ENCODE measurements at places on chromosomes 16 and 17.
A peak's percentile ranks its signal among the peaks of the same experiment; 100 is the strongest.

DNA sequence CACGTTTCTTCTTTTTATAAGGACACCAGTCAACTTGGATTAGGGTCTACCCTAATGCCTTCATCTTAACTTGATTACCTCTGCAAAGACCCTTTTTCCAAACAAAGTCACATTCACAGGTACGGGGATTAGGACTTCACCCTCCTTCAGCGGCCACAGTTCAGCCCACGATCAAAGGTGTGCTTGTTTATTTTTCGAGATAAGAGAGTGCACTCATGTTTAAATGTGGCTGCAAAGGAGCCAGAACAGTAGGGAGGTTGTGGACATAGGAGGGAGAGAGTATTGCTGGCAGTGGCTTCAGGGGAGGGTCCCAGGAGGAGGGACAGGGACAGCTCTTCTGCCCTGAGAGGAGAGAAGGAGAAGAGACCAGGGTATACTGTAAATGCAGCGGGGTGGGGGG is 46.7 kb downstream of the MGAT5B start:
- ATAC-seq, result no peak

GRCh38 chr16:87345726-87346424 is 28.7 kb upstream of the C16orf95 start:
- no peak for ATAC-seq

DNA sequence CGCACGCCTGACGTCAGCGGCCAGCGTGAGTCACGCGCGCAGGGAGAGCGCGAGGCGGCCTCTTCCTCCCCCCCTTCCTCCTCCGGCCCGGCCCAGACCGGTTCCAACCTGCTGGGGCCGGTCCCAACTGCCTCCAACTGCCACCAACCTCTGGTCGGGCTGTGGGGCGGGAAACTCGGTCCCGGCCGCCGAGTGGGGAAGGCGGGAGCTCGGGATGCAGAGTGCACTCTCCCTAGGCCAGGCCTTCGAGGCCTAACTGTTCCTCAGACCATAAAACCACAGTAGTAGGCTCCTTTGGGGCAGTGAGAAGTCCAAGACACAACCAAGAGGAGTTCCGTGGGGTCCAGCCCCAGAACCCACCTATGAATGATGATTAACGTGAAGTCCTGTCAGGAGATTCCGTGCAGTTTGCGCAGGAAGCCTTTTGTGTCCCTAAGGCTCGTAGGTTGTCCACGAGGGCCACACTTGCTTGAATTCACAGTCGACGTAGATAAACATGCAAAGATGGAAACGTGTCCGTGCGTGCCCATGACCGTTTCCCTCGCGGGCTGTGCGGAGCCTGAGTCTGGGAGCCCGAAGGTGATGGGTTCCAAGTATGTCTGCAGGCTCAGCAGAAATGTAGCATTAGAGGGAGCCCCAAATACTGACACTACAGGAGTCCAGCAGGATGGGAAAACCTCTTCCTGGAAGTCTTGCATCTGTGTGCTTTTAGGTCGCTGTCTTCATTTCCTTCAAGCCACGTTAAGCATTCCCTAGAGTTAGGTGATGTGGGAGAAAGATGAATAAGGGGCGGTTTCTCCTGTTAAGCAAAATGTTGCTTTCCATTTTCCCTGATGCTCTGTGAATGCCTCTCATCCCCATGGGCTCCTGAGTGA is 647 bp downstream of the UNK start:
- ATAC-seq, result peak; percentile 91

GRCh38 chr17:72158895-72159885 is 38.4 kb downstream of the SOX9 start:
- ATAC-seq, result no peak

DNA sequence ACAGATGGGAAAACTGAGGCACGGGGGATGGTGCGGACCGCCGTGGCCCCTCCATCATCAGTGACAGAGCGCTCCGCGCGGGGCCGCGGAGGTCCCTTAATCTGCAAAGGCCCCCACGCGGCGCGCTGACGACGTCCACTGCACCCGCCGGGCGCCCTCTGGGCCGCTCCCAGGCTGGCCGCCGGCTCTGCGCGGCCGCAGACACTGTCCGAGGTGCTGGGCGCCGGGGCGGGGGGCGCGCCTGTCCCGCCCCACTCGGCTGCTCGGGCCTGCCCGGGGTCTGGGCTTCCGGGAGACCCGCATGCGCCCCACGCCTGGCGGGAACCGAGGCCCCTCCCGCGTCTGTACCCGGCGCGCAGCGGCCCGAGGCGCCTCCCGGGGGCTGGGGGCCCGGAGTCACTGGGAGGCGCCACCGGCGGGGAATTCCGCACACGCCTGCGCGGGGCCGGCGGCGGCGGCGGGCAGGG is 550 bp upstream of the RNF213 start:
- ATAC-seq, result peak; percentile 74

DNA sequence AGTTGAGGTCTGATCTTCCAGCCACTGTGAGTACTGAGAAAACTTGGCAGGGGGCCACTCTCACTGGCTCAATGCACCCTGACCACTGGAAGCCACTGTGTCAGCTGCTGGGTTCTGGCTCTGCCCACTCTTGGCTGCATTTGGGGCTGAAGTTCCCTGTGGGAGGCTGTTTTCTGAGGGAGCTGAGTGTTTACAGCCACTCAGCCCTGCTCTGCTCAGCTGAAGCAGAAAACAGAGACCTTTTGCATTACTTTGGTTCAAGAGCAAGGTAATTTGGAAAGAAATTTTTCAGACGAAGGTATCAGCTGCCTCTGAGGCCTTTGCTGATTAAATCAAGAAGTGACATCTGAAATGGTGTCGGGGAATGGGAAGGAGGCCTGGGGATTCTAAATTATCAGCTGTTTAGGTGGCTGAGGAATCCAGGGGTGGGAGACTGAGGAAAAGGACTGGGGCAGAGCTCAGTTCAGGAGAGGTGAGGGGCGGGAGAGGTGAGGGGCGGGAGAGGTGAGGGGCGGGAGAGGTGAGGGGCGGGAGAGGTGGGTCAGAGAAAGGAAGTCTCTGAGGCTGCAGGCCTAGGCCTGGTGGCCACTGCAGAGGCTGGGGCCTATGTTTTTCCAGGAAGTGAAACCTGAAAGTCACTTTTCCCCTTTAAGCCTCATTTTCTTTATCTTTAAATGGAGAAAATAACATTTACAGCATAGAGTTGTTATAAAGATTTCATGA is at the start of gene ACSM5:
TSS of gene ACSM5 (plus strand) at position 137 of the 723 bp plus-strand sequence. CDS start 1,951 bp downstream, outside the sequence.
- ATAC-seq, result peak; percentile 76

DNA sequence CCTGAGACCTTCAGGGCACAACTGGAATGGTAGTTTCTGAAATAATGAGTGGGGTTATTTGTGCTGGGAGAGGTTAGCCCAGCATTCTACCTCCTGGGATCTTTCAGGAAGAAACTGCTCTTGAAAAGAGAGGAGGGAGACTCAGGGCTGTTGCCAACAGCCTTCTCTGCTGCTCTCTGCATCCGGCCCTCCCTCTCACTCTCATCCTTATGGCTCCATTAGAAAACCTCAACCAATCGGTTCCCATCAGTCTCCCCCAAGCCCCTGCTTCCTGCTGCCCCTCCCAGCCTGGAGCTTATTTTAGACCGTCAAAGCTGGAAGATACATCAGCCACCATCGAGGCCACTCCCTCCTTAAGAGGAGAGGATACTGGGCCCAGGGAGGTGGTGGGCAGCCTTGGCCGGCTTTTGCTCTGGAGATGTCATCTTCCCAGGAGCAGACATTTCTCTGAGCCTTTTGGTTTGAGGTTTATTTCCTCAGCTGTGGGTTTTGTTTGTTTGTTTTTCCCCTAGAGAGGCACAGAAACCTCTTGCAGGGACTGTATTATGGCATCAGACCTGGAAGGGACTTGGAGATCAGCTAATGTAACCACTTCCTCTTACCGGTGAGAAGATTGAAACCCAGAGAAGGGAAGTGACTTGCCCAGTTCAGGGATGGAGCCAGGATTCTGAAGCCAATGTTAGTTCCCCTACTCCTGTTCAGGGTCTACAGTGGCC is 2.7 kb downstream of the MPRIP start:
- peak; percentile 32 for ATAC-seq

DNA sequence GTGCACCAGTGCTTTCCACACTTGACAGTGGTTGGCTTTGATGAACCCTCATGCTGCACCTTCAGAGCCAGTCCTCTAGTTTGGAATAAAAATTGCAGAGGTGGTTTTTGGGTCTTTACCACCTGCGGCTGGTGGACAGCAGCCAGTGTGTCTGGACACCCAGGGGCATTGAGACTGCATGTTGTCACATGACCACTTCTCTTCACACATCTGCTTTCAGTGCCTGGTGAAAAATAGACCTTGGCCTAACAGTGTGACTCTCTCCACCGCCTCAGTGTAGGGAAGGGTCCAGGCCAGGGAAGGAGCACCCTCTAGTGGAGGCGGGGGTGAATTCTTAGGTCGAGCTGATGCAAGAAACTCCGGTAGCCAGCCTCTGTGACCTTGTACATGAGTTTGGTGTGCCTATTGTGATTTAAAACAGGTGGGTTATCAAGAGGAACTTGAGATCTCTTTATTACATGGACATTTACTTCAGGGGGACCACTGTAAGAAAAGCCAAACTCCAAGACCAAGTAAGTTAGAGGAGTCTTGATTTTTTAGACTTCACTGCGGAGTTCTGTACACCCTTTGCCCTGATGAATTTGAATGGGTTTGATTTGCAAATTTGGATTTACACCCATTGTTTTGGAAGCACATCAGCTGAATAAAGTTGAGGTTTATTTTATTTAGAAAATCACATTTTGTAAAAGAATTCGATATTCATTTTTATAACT is 17.9 kb downstream of the GOSR2 start:
- peak; percentile 88 for ATAC-seq

GRCh38 chr17:27776882-27777624 is 23.3 kb downstream of the NOS2 start:
- no peak for ATAC-seq

DNA sequence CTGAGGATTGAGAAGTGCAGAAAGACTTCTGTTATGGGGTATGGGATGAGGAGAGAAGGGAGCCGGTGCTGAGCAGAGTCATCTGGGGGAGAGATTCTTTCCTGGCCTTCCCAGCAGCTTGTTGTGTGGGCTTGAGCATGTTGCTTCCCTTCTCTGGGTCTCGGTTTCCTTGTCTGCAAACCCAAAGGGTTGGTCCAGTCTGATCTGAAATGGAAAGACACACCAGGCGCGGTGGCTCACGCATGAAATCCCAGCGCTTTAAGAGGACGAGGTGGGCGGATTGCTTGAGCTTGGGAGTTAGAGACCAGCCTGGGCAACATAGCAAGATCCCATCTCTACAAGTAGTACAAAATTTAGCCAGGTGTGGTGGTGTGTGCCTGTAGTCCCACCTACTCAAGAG is 6.0 kb downstream of the SOCS3 start:
- ATAC-seq, result no peak
